HS-5 (cell line): ENCODE measurements at places on chromosomes 5 and 9.

- no peak for DNase-seq
Observed at GRCh38 chr5:178067755-178068154, 45.6 kb upstream of the N4BP3 start.

DNA sequence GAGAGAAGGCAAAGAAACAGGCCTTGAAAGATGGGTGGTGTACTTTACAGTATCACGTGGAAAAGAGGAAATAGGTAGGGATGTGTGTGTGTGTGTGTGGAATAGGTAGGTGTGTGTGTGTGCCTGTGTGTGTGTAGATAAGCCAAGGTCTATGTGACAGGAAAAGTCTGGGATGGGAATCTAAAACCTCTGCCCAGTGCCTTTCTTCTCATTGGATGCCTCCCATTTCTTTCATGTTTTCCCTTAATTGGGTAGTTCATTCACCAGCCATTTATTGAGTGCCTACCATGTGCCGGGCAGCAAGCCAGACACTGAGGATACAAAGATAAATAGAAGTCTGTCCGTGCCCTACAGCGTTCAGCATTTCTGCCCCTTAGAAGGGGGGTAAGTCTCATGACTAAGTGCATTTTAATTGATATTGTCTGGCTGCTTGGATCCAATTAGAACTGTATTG, 1.0 kb downstream of the URM1 start:
- no peak for DNase-seq

DNA sequence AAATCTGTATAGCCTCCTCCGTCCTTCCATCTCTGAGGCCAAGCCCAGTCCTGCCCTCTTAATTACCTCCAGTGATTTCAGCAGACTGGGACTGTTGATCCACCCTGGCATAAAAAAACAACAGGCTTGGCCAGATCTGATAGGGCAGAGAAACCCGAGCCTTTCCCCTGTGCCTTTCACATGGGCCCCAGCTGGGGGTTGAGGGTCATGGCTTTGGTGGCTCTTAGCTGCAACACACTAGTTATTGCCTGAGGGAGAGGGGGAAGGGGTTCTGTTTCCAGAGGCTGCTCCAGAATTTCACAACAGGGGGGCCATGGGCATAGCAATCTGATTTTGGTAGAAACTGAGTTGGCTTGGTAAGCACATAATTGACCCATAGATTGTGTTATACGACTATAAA, 21.2 kb upstream of the PANK3 start:
- DNase-seq: no peak

- DNase-seq: no peak
Observed at GRCh38 chr5:56328753-56329560, 95.8 kb upstream of the ANKRD55 start.

- no peak for DNase-seq
Observed at GRCh38 chr9:89683626-89684025, 78.8 kb downstream of the GADD45G start.

DNA sequence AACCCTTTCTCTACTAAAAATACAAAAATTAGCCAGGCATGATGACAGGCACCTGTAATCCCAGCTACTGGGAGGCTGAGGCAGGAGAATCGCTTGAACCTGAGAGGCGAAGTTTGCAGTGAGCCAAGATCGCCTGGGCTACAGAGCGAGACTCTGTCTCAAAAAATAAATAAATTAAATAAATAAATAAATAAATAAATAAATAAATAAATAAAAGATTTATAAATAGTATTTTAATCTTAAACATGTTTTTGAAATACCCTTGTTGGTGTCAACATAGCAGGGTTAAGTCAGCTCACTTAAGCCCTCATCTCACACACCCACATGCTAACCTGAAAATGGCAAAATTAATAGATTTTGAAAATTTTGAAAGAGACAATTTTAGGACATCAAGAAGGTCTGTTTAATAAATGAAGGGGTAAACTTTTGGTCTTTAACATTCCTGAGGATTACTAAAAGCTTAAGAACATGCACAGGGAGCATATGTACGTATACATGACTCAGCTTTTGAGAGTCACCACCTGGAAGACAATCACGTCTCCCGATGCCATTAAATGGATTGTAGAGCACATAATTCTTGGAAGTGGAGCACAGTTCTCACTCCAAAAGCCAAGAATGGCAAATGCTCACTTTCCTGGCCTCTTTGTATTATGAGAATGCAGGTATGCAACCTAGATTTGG, 202.5 kb downstream of the GDNF start:
- peak; percentile 36 for DNase-seq

GRCh38 chr5:90548069-90548593, 10.5 kb upstream of the ADGRV1 start:
- no peak for DNase-seq

DNA sequence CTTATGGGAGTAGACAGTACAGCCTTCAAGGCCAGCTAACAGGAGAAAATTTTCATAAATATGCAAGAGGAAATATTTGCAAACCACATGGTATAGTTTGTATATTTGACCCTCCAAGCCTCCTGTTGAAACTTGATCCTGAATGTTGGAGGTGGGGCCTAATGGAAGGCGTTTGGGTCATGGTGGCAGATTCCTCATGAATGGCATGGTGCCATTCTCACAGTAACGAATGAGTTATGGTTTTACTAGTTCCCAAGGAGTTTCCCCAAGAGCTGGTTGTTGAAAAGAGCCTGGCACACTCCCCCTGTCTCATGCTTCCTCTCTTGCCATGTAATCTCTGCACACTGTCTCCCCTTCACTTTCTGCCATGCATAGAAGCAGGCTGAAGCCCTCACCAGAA, 3.3 kb upstream of the PAIP1 start:
- DNase-seq: peak; percentile 35

- DNase-seq: peak; percentile 11
Observed at GRCh38 chr9:101795147-101795546, 56.7 kb upstream of the GRIN3A start.

GRCh38 chr5:122683631-122684030, 91.2 kb upstream of the SNX2 start:
- no peak for DNase-seq

DNA sequence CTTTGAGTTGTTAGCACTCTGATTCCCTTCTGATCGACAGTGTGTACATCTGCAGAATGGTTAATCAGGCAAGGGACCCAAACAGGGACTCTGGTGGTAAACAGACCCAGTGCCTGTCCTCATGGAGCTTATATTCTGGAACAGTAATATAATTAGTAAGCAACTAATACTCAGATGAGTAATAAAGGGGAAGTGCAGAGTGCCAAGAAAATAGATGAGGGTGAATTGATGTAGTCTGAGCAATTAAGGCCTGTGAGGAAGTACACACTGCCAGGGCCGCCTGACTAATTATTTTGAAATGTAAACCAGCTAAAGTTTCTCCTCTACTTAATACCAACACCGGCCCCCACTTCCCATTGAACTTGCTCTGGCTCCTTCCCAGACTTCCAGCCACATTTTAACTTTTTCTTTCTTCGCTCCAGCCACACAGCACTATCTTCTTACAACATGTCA, 4.2 kb downstream of the DHX29 start:
- DNase-seq: peak; percentile 69

- DNase-seq: no peak
Observed at GRCh38 chr5:107072440-107072839, 598.3 kb downstream of the EFNA5 start.

DNA sequence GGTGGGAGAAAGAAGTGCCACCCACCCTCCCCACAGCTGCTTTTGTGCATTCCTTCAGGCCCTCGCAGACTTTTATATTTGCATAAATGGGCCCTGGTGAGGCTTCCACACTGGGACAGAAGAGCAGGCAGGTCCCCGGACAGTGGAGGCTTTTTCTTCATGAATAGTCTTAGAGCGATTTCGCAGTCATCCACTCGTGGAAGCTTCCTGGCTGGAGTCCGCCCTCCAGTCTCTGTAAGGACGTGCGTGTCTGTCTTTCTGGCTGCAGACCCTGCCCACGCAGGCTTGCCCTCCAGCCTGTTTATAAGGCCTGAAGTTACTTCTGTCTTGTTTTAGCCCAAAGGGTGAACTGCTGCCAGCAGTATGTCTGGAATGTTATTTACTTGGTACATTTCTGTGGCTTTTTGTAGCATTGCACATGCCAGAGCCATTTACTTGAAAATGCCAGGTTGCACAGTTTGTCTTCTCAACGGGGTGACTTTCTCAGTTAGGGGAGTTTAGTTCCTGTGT, 195.7 kb downstream of the AOPEP start:
- DNase-seq: peak; percentile 81

- DNase-seq: no peak
Observed at GRCh38 chr5:178404987-178405386, 172.4 kb upstream of the PHYKPL start.

DNA sequence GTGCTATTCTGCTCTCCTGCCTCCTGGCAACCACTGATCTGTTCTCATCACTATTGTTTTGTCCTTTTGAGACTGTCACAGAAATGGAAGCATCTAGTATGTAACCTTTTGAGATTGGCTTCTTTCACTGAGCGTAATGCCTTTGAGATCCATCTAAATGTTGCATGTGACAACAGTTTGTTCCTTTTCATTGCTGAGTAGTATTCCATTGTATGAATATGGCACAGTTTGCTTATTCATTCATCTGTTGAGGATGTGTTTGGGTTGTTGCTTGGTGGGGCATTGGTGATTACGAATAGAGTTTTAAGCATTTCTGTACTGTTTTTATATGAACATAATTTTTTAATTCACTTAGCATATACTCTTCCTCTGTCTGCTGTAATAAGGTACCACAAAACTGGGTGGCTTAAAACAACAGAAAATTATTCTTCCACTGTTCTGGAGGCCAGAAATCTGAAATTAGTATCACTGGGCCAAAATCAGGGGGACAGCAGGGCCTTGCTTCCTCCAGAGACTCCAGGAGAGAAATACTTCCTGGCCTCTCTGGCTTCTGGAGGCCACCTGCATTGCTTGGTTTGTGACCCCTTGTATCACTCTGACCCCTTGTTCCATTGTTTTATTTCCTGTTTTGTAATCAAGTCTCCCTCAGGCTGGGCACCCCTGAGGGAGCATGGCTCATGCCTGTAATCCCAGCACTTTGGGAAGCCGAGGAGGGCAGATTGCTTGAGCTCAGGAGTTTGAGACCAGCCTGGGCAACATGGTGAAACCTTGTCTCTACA, 53.0 kb downstream of the EXOSC2 start:
- no peak for DNase-seq

- no peak for DNase-seq
Observed at GRCh38 chr5:149708981-149709594, 21.0 kb upstream of the PPARGC1B start.

DNA sequence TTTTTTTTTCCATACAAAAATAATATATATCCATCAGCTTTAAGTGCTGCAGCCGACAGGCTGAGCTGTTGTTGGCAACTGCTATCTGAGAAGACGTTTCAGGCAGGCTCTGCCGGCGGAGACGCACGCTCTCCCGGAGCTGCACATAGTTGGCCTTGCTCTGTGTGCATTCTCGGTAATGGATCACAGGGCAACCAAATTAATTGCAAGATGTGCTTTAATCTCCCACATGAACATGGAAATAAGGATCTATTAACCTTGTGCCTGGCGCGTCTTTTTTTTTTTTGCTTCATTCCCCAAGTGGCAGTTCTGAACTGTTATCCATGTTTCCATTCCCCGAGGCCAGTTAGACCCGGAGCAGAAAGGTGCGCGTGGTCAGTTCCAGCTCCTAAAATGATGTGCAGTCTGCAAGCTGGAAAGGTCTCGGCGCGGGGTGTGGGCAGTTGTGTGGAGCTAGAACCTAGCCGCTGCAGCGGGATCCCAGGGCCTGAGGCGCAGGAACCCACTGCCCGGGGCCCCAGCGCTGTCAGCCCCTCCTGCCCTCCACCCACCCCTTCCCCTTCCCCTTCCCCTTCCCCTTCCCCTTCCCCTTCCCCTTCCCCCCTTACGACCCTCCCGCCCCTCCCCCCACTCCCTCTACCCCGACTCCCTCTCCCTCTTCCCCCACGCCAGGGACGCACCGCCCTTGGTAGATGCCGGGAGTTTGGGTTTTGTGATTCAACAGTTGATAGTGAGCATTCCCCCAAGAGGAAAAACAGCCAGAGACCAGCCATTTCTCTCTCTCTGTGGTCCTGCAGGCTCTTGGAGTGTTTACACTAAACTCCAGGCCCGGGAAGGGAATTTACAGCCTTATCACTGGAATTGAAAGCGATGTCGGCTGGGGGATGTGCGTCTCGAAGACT, 137.8 kb downstream of the CEP120 start:
- DNase-seq: no peak

- peak; percentile 90 for DNase-seq
Observed at GRCh38 chr5:142597546-142598337, 88.1 kb downstream of the FGF1 start.

GRCh38 chr5:143036146-143036927, 266.2 kb downstream of the ARHGAP26 start:
- DNase-seq: no peak

DNA sequence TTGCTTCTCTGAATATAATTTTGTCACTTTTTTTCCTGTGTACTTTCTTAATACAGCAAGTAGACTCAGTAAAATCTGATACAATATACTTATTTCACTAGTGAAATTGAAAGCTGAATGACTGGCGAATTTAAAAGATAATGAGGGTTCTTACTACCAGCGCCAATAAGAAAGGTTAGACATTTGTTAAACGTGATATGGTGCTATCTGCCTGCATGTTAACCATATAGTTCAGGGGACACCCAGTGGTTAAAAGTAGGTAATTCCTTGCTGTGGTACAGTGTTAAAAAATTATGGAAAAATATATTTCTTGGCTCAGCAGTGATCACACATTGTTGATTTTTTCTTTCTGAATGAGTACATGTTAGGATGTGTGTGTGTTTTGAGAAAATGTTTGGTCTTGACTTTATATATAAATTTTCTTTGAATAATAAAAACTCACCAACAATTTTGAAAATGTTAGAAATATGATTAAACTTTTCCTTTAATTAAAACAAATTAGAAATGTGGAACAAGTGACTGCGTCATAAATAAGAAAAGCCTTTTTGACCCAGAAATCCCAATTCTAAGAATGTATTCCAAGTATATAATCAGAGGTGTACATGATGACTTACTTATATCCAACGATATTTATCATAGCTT, 25.8 kb downstream of the CAST start:
- DNase-seq: no peak

DNA sequence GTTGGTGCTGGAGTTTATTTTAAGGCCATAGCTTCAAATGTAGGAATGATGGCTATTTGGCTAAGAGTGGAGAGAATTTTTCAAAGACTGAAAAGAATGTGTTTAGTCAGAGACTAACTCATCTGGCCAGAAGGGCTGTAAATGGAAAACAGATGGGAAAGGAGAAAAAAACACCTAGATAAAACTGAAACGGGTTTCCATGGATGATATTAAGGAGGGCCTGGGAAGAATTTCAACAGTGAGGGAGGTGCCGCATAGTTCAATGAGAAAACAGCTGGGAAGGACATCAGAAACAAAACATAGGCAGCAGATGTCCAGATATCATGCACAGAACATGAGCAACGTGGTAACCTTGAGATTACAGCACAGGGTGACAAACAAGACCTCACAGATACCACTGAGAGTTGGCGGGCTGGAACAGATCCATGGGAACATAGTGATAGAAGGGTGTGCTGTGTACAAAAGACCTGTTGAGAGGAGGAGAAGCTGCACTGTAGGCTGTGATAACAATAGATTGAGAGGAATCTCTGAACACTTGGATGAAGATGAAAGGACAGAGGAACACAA, 31.2 kb upstream of the RAD23B start:
- peak; percentile 93 for DNase-seq

- no peak for DNase-seq
Observed at GRCh38 chr5:129001841-129002526, 36.7 kb downstream of the SLC27A6 start.
